ENCODE measurements at places on chromosomes 1 and 21.

DNA sequence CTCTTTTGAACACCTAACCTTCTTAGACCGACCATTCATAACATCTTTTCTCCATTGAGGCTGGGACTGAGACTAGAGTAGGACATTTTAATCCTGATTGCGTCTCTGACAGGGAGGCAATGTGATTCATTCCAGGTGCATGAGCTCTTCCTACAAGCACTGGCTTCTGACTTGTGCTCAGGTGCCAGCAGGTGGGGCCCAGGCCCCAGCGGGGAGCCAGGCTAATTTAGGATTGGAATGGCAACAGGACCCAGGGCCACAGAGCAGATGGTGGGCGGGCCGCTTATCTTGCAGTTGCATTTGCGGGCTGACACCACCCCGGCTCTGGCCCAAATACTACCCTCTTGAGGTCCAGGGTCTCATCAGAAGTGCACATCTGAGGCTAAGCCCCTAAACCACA, 4.1 kb downstream of the GPA33 start:
- DNase-seq: no peak

DNA sequence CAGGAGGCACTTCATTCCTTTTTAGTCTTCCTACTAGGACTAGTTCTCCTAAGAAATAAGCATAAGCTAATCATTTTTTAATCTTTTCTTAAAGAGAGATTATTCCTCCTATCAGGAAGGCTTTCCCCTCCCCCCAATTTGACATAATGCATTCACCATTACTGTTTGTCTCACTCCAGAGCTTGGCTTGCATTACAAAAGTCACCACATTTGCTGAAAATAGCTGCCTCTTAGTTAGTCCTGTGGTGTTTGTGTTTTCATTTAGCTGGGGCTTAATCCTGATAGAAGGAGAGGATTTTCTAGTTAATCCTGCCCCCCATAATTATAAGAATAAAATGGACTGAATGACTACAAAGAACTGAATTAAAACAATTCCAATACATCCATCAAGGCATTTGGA, 307.1 kb upstream of the RRP15 start:
- DNase-seq: no peak

DNA sequence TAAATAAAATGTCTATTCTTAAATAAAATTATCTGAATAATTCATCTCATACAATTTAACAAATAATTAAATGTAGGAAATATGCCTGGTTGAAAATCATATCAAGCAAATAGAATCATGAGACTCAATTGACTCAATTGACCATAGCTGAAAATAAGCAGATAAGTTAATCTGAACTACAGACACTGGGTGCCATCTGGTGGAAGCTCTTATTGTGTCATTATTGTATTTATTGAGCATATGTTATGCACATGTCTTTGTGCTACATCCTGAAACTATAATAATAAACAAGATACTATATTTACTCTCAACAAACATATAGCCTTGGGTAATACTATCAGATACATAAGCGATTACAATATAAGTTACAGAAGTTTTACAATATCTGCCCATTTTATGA, 41.0 kb downstream of the BRINP3 start:
- no peak for DNase-seq

DNA sequence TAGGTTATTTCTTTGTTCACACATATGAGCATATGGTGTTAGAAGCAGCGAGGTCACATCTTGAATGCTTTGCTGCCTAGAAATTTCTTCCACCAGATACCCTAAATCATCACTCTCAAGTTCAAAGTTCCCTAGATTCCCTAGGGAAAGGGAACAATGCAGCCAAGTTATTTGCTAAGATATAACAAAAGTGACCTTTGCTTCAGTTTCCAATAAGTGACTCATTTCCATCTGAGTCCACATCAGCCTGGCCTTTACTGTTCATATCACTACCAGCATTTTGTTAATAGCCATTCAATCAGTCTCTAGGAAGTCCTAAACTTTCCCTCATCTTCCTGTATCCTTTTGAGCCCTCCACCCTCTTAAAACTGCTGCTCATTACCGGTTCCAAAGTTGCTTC, 1502.5 kb downstream of the KCNT2 start:
- no peak for DNase-seq

GRCh38 chr1:37822906-37823815, 15.2 kb upstream of the YRDC start:
- no peak for DNase-seq

- no peak for DNase-seq
Observed at GRCh38 chr1:12153181-12153785, 13.5 kb upstream of the TNFRSF1B start.

DNA sequence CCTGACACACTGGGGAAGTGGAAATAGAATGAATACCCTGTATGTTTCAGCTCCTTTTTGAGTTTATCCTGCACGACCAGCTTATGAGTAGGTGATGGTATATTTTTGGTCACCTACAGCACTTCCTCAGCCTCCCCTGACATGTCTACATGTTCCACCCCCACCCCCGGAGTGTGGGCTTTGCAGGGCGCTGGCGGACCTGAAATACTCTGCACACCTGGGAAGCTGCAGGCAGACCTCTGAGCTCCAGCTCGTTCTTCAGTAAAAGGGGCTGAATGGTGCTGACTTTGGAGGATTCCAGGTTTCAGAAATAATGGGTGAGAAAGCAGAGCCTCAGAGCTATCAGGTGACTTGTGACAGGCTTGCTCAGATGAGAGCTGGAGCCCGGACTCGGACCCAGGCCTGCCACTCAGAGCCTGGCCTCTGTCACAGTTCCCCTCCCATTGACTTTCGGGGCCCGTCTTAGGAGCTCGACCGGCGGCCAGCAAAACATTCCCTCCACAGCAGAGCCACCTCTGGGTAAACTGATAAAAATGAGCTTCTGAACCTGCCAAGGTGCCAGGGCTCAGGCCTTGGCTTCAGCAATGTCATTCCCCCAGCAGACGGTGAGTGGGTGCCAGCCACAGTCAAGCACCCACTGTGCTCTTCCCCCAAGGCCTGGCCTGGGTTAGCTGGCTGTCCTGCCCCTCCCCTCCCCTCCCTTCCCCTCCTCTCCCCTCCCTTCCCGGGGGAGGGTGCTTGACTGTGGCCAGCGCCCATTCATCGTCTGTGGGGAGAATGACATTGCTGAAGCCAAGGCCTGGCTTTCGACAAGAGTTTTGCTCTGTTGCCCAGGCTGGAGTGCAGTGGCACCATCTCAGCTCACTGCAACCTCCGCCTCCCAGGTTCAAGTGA, 30.1 kb downstream of the DOP1B start:
- DNase-seq: no peak

DNA sequence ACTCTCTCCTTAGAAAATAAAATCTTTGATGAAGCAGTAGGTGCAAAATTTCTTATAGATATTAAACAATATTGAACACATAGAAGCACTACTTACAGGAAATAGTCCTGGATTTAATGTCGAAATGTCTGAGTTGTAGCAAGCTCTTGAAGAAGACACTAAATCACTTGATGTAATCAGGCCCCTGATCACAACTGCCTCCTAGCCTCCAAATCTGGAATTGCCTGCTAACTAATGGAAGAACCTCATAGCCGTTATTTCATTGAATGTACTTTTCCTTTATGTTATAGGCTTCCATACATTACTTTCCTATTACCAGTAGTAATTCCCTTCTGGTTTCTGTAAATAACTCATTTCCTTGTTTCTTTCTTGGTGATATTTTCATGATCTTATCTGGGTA, 675.7 kb upstream of the CHRM3 start:
- no peak for DNase-seq

DNA sequence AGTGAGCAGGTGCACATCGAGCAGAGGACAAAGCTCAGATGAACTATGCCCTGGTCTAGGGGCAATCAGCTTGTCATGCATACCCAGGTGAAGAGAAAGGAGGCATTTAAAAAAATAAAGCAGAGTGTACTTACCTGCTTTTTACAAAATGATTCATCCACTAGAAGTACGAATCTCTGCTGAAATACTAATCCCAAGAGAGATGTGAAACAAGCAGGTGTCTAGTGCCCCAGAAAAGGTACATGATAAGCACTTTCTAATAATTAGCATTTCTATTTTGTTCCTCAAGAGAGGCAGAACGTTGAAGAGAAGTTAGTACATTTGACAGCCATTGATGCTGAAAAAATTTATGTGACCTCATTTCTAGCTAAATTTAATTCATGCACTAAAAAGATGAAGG, 31.1 kb downstream of the CHODL start:
- DNase-seq: peak; percentile 47

- no peak for DNase-seq
Observed at GRCh38 chr1:197890936-197891335, 11.5 kb upstream of the C1orf53 start.

- DNase-seq: no peak
Observed at GRCh38 chr1:198283222-198283621, 126.4 kb downstream of the NEK7 start.

Measured in NCI-H774 (cell line).